SW480 (cell line): ENCODE measurements at places on chromosomes 16 and 17.

DNA sequence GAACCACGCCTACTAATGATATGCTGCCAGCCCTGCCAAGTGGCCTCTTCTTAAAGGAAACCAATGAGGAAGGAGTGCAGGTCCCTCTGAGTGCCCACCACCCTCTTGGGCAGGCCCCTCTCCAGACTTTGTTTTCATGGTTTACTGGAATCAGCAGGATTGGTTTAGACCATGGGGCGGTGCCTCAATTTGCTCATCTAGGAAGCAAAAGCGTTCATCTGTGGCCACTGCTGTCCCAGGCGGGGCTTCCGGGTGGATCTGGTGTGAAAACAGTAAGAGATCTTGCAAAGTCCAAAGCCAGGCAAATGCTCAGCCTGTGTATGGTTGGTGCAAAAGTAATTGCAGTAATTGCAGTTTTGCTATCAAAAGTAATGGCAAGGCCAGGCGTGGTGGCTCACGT lies 71.3 kb downstream of the AMFR start:
- no peak for DNase-seq

DNA sequence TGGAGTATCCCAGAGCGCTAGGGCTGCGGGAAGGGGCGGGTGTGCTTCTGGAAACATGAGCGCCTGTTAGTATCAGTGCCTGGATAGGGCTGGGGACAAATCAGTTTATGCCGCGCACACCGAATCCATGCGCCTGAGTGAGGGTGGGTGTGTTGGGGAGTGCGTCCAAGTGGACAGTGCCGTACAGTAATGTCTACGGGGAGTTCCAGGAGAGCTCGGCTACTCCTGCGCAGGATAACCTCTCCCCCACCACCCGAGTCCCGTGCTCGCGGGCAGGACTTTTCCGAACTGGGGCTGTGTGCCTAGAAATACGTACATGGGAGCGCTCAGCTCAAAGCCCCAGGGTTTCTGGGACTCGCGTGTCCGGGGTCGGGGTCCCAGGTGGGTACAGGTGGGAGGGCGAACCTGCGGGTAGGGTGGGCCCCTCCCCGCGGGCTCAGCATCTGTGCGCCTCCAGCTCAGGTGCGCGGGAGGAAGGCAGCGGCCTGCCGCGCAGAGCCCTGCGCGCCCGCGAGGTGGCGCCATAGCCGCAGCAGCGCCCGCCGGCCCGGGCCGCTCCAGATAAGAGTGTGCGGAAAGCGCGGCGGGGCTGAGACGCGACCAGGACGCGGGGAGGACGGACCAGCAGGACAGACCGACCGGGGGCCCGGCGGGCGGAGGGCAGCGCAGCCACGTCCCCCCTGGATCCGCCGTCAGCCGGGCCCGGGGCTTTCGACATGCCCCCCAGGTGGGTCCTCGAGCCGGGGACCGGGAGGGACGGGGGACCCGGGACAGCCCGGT lies at the start of gene HIC1:
Gene HIC1 (plus strand): TSS at position 592 of the 780 bp plus-strand sequence. CDS start 1,588 bp downstream, outside the sequence.
- peak; percentile 84 for DNase-seq

GRCh38 chr17:62649570-62649969 lies 22.1 kb downstream of the MRC2 start:
- DNase-seq = no peak

DNA sequence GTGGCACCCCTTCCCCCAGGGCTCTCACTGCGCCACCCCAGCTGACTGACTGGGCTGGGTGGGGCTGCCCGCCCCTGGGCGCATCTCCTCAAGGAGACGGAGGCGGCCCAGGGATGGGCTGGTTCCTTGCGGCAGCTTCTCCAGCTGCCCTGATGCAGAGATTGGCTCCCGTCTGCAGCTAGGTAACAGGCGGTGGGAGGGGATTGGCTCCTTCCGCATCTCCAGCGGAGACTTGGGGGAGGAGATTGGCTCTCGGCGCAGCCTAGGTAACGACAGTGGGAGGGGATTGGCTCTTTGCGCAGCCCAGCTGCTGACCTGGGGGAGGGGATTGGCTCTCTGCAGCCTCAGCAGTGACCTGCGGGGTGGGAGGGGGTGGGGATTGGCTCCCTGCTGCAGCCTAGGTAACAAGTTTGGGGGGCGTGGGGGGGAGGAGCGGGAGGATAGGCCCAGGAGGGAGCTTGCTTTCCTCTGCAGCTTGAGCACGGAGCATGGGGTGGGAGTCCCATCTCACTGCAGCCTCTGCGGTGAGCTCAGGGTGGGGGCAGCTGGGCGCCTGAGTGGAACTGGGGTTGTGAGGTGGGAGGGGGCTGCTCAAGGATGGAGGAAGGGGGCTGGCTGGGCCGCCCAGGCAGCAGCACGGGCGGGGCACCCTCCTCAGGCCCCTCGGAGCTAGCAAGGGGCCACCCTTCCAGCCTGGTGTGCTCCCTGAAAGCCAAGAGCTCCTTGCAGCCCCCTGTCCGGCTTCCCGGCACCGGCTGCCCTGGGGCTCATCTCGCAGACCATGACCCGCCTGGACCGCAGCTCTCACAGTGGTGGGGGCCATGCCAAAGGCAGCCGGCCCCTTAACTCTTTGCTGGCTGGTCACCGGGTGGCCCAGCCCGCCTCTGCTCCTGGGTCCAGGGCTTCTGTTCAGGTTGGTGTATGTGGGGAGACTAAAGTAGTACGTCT lies 6.4 kb downstream of the NFE2L1 start:
- no peak for DNase-seq

- no peak for DNase-seq
These were observed 718 bp downstream of the ATP2A3 start for GRCh38 chr17:3963237-3964201.
